Hematopoietic multipotent progenitor cell treated with erythropoietin and hydrocortisone succinate and interleukin-3 and kit ligand, for 4 days (in vitro differentiated cells): ENCODE measurements at places on chromosomes 5 and 9.

- DNase-seq: peak; percentile 24
Observed at GRCh38 chr5:173745123-173745522, 128.7 kb upstream of the BOD1 start.

DNA sequence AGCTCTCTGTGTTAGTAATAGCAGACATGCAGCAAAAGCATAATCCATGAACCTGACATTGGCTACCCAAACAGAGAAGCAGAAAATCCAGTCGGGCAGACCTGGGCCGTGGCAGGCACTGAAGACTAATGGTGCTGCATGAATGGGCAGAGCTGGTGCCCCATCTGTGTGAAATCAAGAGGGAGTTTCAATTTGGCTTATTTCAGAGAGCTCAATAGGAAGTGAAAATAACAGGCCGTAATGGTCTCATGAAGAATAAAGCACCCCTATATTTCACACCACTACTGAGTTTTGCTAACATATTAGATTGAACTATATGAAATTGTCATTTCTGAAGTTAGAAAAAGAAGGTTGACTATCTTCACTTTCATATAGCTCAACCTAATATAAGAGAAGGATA is 149.7 kb downstream of the ENC1 start:
- DNase-seq: no peak

DNA sequence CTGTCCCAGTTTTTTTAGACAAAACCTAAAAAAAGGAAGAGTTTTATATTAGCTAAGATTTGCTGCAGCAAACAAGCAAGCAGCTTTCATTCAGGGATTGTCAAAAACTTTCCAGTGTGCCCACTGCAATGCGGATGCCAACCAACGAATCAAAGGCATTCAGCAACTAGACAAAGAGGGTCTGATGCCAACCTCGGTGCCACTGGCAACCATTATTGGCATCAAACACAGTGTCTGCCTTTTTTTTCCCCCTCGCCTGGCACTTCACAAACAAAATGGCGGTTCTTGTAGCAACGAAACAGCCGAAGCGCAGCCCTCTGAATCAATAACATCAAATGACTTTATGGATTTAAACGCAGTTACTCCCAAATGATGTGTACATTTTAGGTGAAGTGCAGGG is 10.4 kb downstream of the NFIB start:
- no peak for DNase-seq

DNA sequence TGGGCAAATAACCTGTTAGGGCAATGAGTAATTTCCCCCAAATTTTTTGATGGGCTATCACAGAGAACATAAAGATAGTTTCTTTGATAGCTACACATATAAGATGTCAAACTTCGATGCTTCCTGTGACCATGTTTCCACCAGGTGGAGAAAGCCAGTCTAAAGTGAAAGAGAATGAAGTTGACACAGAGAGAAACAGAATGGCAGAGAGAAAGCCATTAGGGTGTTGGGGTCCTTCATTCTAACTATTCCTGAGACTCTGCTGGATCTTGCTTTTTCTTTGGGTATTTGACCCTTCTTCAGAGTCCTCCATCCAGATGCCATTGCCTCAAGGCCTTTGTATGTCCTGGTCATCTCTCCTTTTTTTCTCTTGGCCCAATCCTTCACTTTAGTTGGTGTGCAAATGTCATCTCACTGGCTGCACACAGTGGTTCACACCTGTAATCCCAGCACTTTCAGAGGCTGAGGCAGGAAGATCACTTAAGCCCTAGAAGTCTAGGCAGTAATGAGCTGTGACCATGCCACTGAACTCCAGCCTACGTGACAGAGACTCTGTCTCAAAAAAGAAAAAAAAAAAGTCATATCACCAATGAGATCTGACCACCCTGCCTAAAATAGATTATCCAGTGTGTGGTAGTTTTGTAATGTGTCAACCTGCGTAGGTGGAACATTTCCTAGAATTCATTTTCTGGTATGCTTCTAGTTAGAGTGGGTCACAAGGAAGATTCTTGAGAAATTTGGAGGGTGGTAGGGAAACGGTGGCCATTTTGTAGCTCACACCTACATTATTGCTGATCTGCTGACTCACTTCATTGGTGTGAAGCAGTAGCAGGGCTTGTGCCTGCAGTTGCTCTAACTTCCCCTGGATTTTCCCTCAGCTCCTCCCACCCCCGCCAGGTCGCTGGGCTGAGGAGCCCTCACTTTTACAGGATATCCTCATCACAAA is 20.8 kb upstream of the KIF2A start:
- DNase-seq: peak; percentile 63

DNA sequence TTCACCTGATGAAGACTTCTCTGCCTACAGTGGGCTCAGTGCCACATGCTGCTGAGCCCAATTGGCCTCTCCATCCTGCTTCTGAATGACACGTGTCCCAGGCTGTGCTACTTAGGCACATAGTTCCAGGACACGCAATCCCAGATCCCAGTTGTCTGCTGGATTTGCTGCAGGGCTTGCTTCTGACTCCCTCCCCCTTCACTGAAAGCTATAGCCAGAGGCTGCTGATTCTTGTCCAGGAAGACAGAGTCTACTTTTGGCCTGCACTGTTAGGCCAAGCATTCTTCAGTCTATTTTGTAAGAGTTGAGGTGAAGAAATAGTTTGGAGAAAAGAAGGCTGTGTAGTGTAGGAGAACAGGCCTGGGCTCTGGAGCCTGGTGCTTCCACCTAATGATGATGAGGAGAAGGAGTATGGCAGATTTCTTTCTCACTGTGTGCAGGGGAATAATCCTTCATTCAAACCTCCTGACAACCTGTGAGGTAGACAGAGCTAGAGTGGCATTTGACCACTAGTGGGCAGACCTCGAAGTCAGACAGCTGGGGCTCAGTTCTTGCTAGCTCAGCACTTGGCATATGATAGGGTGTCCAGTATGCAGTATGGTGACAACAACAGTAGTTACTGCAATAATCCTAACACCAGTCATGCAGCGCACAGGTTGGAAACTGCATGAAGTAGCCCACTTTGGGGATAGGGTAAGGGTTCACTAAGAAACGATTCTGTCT is 19.5 kb upstream of the ASPN start:
- peak; percentile 73 for DNase-seq

- no peak for DNase-seq
Observed at GRCh38 chr9:100379862-100380261, 27.1 kb upstream of the TEX10 start.

- DNase-seq: no peak
Observed at GRCh38 chr9:117835798-117836197, 131.6 kb downstream of the TLR4 start.

DNA sequence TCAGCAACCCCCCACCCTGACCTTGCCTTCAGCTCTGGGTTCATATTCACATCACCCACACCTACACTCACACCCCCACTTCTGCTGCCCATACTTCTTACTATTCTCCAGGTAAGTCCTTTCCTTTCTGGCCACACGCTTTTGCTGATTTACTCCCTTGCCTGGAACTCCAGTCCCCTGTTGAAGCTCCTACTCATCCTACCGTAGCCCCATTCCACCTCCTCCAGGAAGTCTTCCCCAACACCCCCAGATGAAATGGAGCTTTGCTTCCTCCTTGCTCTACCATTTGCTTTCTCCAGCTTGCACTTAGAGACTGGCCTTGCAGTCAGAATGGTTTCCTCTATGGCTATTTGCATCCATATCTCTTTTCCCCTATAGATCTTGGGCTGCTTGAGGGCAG is 182.3 kb downstream of the MELK start:
- no peak for DNase-seq

- DNase-seq: no peak
Observed at GRCh38 chr5:96333391-96333790, 99.7 kb downstream of the PCSK1 start.

- no peak for DNase-seq
Observed at GRCh38 chr5:66629446-66629845, 33.3 kb downstream of the MAST4 start.

GRCh38 chr5:152529440-152529839 is 124.4 kb upstream of the NMUR2 start:
- DNase-seq: no peak

DNA sequence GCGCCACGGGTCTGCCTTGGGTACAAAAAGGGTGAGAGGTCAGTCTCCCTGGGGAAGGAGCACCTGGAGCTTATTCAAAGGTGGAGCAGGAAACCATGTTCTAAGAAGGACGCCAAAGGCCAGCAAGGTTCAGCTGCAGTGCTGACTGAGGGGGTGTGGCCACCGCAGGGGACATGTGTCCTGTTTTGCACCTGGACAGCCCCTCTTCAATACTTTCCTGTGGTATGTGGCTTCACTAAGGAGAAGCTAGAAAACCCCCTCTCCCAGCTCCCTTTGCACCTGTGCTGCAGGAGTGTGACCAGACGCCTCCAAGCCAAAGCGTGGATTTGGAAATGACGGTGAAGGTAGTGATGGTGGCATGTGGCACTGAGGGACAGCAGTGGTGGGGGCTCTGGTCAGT is 23.6 kb downstream of the TRIM14 start:
- DNase-seq: no peak

DNA sequence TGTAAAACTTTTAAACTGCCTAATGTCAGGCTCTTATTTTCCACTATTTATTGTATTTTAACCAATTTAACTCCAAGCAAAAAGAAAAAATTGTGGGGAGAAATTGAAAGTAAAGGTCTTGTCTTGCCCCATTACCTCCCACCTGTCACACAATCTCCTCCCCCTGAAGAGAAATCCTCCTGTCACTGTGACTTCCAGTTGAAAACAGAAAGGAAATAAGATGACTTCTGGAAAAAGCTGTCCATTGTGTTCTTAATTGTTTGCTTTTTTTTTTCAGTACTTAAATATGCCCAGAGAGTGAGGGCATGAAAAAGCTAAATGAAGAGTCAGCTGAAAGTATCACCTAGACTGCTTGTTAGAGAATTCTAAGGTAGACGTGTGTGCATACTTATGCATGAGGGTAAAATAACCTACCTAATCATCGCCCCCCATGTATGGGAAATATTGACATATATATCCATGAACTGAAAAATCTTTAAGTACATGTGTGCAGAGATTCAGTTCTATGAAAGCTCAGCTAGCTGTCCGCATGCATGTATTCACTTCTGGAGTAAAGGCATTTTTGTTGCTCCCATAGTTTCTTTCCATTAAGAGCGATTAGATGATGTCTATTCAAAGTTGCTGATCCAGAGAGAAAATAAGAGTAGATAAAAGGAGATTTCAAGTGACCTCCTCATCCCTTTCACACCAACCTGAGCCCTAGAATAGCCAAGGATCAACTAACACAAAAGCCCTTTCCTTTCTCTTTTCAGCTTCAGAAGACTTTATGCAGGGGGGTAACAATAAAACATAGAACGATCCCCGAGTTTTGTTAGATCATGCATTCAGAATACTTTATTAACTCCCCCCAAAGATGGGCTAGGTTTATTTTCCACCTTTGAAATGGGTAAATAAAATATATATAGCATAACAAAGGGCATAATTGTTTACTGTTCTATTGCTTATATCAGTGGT is 5.3 kb downstream of the NR2F1-AS1 start:
- no peak for DNase-seq

GRCh38 chr5:59380350-59380951 is 513.1 kb downstream of the PDE4D start:
- DNase-seq: peak; percentile 91

GRCh38 chr5:51521583-51521982 is 138.3 kb downstream of the ISL1 start:
- no peak for DNase-seq

GRCh38 chr9:76878933-76879332 is 27.0 kb downstream of the PRUNE2 start:
- no peak for DNase-seq

GRCh38 chr9:74783408-74783807 is 104.3 kb downstream of the TRPM6 start:
- DNase-seq: no peak

- DNase-seq: peak; percentile 18
Observed at GRCh38 chr5:124655251-124655917, 91.1 kb downstream of the ZNF608 start.

DNA sequence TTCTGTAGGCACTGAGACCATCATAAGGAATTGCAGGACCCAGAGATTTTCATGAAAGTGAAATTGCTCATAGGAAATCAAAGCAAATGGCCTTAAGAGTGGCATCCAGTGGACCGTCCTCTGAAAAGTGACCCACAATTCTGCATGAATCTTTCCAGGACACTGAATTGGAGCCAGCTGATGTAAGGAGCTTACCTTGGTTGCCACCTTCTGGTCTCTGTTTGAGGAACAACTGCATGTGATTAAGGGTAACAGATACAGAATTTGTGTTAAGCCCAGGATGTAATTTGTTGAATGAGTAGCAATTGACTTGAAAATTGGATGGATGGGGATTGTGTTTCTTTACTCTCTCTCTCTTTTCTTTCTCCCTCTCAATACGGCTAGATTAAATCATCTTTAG is 49.9 kb upstream of the GAS1 start:
- DNase-seq: no peak

DNA sequence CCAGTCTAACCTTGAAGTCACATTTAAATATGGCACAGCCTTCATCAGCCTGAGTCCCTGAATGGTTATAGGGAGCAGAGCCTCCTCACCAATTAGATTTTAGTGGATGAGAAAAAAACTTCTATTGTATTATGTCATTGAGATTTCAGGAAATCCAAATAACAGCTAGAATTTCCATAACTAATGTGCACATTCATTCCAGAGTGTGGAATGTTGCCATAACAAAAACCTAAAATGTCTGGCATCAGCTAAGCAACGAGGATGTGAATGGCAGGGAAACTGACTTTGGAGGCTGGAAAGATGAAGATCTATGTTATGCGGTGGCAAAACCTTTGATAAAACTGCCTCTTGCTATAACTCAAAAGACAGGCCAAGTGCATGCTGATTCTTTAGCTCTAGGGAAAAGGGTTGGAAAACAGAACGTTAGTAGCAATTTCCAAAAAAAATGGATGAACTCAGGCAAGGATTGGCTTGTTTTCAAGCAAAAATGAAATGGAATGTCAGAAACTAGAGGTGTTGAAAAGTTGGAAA is 91.3 kb upstream of the NFIB start:
- no peak for DNase-seq

- DNase-seq: no peak
Observed at GRCh38 chr5:107100121-107100520, 570.6 kb downstream of the EFNA5 start.

DNA sequence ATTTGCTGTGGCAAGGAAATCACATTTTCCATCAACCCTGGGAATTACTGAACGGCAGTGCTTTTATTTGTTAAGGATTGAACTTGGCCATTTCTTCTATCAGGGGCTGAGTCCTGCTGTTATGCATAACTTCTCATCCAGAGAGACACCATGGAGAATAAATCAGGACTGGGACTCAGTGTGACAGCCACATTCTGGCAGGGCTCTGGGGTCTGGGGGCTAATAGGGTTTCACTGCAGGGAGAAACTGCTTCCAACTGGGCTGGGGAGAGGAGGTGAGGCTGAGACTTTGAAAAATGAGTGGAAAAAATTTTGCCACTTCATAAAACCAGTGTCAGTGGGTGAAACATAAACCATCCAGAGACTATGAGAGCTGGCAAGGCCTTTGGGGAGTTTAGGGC is 95.7 kb upstream of the ALDH1B1 start:
- no peak for DNase-seq
